ENCODE measurements at places on chromosomes 12 and 14. TPM values are rescaled to one million over a fixed set of nuclear protein-coding genes. Genes with fewer than 3 reads are reported as not detected.
A peak's percentile ranks its signal among the peaks of the same experiment; 100 is the strongest.

- DNase-seq = no peak
Observed at GRCh38 chr12:20404576-20405346, 36.4 kb downstream of the PDE3A start.

DNA sequence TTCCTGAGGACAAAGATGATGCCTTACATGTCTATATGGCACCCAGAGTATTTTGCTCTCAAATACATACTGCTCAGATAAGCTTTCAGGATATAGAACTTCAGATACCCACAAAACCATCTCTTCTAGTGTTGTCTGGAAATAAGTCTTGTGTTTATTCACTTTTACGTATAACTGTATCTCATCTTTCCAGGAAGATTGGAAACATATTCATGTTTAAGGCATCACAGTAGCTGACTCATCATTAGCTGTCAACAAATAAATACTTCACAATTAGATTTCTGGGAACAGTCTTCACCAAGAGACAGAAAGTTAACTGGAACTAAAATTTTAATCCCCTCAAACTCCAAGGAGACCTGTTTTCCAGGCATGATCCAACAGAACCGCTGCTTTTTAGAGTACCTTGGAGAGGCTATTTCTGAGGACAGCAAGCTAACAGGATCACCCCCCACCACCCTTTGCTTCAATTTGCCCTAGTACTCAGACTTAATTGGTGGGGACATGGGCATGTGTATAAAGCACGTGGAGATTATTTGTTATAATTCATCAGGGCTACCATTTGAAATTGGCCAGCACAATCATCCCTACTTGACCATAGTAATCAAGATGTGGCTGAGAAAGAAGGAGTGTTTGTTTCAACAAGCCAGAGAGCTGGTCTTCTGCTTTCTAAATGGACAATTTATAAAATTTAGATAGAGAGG lies 129.3 kb upstream of the HIF1A start:
- DNase-seq = no peak

GRCh38 chr12:8596561-8596960 lies 16.1 kb downstream of the AICDA start:
- DNase-seq = no peak

SRRM4 gene
- polyA plus RNA-seq = not detected

YAF2 gene
- 13.2 TPM for polyA plus RNA-seq

DNA sequence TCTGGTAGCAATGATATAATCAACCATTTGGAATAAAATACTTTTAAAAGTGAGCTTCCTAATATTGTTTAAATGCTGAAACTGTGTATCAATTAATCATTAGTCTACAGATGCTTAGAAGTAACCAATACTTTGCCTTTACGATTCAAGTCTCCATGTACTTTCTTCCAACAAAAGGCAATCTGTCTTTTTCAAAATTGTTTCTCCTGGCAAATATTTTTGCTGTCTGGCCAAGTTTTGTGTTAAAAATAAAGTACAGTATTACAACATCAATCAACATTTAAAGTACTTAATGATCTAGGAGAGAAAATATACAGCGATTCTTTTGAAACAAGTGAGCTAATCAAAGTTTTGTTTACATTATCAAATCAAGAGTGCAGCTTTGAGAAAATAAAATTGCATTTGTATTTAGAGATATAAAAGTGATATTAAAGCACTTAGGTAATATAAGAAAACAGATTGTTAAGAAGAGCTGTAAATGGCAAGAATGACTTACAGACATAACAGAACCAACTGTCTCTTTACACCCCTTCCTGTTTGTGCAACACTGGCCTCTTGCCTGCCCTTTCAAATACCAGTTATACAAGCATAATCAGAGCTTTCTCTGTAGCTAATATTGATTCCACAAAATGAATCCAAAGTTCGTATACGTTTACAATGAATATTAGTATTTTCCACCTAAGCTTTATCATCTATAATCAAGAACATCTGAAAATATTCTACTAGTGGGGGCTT lies 38.2 kb upstream of the FBLN5 start:
- no peak for DNase-seq

DNA sequence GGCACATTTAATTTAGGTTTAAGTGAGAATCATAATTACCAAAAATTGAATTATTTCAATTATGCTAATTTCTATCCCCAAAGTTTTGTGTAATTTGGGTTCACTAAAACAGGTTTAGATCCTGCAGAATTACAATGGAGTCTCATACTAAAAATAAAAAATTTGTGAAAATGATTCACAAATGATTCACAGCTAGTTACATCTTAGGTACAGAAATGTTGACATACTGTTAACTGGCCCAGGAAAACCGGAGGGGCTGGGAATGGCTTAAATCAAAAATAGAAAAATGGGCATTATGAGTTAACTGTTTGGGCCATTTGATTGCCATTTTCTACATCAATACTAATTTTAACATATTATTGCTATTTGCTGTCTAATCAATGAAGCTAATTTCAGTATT lies 76.1 kb downstream of the RMST start:
- DNase-seq = no peak

MAGOHB gene
- 18.6 TPM for polyA plus RNA-seq

SPTB gene
- polyA plus RNA-seq = 6.5 TPM

APOF gene
- not detected for polyA plus RNA-seq

- no peak for DNase-seq
Observed at GRCh38 chr12:112322882-112323547, 59.2 kb downstream of the HECTD4 start.

DNA sequence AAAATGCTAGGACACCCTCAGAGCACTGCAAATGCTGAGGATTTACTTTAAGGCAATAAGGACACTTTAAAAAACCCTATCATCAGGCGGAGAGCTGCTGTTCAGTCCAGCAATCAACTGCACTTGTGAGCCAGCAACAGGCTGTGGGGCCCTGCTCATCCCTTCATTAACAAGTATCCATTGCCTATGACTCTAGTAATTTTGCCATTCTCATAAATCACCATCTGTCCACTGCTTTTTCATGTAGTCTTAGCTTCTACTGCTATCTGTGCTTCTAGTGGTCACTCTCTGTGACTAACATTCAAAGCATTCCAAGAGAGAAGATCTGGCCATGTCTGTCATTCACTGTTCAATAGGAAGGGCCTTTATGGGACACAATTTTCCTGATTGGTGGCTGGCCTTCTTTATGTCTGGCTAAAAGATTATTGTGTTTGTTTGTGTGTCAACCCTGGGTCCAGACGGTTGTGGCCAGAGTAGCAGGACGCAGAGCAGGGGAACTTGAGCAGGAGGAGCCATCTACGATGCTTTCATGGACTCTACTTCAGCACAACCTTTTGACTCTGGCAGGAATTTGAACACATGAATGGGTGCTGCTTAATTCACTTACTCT lies 3.6 kb upstream of the KRAS start:
- DNase-seq = no peak

GRCh38 chr12:46082490-46083200 lies 92.3 kb upstream of the SCAF11 start:
- no peak for DNase-seq

- DNase-seq = no peak
Observed at GRCh38 chr14:76938092-76938500, 90.4 kb downstream of the IRF2BPL start.

NTN4 gene
- polyA plus RNA-seq = 18.1 TPM

GRCh38 chr12:93019975-93020630 lies 91.0 kb upstream of the EEA1 start:
- DNase-seq = peak; percentile 67

GYS2 gene
- not detected for polyA plus RNA-seq

AEBP2 gene
- polyA plus RNA-seq = 9.0 TPM

DNA sequence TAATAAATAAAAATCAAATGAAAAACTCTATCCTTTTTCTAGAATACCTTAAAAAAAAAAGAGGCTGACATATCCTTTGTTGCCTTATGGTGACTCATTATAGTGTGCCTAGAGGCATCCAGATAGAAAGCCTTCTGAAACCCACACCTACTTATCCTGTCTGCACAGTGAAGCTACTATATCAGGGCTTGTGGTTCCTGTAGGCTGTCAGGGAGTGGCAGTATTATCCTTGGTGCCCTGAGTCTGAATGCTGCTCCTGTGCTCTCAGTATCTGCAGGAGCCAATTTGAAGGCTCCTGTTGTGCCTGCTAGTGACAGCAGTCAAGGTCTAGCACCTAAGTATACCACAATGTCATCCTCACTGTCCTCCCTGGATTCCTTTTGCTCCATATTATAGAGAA lies 168.4 kb upstream of the AVPR1A start:
- no peak for DNase-seq

RAD51AP1 gene
- 0.99 TPM for polyA plus RNA-seq

OASL gene
- 0.42 TPM for polyA plus RNA-seq

DNA sequence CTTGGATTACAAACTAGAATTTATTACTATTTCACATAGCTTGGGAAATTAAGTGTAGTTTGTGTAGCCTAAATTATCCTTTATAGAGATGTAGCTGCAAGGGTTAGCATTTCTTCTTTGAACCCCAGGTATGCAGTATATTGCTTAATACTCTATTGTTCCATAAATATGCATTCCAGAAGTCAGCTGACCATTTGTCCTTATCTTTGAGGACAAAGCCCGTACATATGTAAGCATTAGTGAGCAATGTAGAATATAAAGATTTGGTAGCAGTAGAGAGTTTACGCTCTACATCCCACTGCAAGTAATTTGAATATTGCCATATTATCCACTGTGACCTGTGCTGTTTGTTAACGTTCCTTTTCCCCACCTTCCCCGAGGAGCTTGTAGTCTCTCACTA lies 26.9 kb downstream of the PPM1A start:
- DNase-seq = no peak

GRCh38 chr12:102571889-102572288 lies 91.5 kb upstream of the IGF1 start:
- DNase-seq = no peak

SERPINA10 gene
- polyA plus RNA-seq = 4.3 TPM

ALX1 gene
- polyA plus RNA-seq = not detected

- no peak for DNase-seq
Observed at GRCh38 chr12:74538491-74539258, 1.0 kb downstream of the ATXN7L3B start.

GRCh38 chr12:47087088-47087688 lies 7.4 kb upstream of the AMIGO2 start:
- DNase-seq = no peak

GRCh38 chr14:35480119-35480769 lies 53.7 kb upstream of the INSM2 start:
- DNase-seq = no peak

GRCh38 chr12:46547421-46548354 lies 175.1 kb upstream of the SLC38A2 start:
- DNase-seq = no peak

- DNase-seq = no peak
Observed at GRCh38 chr14:22489244-22489545, 99.8 kb downstream of the DAD1 start.

- no peak for DNase-seq
Observed at GRCh38 chr12:6345319-6346091, 3.6 kb upstream of the TNFRSF1A start.

DNA sequence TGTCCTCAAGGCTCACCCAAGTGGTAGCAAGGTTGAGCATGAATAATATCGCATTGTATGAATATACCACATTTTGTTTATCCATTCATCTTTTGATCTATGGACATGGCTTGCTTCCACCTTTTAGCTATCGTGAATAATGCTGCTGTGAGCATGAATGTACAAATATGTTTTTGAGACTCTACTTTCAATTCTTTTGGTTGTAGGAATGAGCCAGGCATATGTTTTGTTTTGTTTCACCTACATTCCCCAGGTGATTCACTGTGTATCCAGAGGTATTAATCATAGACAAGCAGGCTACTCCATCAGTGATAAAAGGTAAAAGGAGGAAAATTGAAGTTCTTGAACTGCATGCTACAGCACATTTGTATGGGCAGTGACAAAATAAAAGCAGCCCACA lies 35.8 kb downstream of the CDKL1 start:
- DNase-seq = no peak

- no peak for DNase-seq
Observed at GRCh38 chr12:58458102-58458501, 462.2 kb downstream of the LRIG3 start.

GRCh38 chr12:18799561-18799960 lies 61.6 kb downstream of the CAPZA3 start:
- DNase-seq = no peak

SYNE2 gene
- polyA plus RNA-seq = 46.4 TPM

DNA sequence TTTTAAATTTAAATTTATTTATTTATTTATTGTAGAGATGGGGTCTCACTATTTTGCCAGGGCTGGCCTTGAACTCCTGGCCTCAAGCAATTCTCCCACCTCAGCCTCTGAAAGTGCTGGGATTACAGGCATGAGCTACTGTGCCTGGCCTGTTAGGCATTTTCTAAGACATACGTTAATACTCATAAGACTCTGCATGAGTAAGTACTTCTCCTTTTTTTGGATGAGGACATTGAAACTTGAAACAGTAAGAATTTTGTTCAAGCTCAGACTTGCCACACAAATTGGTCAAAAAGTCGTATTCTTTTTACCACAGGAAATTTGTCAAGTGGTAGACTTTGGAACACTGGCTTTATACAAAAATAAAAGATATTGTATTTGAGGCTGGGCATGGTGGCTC lies 187.4 kb upstream of the RASSF8 start:
- no peak for DNase-seq
